ENCODE measurements at places on chromosomes 12 and 14.

- no peak for DNase-seq
Measured at GRCh38 chr14:30753452-30753851, 120.9 kb upstream of the COCH start.

GRCh38 chr12:106049546-106049945, 89.2 kb downstream of the NUAK1 start:
- no peak for DNase-seq

DNA sequence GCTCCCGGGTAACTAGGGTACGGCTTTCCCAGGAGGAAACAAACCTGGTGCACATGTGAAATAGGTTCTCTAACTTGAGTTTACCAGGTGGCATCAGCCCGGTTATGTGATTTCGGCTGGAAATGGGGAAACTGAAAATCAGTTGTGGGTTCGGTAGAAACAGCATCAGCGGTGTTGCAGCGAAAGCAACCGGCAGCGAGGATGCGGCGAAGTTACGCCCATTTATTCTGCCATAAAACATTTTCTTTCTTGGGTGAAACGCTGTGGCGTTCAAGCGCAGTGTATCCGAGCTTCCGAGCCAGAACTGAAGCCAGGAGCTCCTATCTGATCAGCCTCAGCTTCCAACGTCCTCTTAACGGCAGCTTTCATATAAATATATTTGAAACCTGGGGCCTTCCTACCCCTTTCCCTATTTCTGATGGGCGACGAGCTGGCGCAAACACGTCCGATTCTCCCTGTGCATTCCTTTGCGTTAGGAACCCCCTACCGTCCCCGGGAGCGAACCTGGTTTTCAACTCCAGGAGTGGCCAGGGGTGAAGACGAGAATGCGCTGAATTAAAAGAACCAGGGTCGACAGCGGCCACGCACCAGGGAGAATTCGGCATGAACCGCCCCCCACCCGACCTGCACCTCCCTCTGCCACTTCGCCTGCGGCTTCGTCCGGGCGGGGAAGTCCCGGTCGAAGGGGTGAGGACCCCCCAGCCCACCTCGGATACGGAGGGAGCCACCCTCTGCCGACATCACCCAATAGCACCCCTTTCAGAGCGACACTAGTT, 1.6 kb downstream of the DPF3 start:
- DNase-seq, result peak; percentile 34

- no peak for DNase-seq
Measured at GRCh38 chr12:22366181-22366580, 31.7 kb upstream of the ST8SIA1 start.

DNA sequence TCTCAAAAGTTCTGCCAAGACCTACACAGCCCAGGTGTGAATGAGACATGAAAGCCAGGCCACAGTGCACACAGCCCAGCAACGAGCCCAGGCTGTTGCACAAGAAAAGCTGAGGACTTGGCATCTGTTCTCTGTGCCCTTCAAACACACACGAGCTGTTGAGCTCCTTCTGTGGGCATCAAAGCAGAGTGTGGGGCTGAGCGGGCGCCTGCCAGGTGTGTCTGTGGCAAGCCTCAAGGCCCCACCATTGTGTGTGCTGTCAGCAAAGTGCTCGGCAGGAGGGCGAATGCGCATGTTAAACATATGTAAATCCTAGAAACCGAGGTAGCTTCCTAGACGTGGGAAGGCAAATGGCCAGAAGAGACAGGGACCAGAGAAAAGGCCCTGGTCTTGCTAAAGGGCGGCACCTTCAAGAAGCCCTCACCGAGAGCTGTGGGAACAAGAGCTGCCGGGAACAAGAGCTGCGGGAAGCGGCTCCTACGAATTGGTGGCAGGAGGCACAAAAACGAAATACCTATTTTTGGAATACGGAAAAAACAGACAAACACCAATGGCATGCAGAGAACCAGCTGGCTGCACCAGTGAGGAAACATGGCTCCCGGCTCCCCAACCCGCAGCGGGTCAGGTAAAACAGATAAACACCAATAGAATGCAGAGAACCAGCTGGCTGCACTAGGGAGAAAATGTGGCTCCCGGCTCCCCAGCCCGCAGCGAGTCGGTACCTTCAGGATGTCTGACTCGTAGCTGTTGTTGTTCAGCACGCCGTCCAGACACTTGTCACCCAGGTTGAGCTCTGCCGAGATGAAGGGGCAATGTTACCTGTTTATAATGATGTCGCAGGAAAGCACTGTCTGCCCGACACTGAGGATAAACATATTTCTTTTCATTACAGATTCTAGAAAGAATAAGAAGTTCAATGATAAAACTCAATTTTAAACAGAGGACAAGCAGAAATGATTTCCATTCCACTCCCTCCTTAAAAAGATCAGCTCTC, 19.0 kb upstream of the GOLGA3 start:
- DNase-seq, result no peak

DNA sequence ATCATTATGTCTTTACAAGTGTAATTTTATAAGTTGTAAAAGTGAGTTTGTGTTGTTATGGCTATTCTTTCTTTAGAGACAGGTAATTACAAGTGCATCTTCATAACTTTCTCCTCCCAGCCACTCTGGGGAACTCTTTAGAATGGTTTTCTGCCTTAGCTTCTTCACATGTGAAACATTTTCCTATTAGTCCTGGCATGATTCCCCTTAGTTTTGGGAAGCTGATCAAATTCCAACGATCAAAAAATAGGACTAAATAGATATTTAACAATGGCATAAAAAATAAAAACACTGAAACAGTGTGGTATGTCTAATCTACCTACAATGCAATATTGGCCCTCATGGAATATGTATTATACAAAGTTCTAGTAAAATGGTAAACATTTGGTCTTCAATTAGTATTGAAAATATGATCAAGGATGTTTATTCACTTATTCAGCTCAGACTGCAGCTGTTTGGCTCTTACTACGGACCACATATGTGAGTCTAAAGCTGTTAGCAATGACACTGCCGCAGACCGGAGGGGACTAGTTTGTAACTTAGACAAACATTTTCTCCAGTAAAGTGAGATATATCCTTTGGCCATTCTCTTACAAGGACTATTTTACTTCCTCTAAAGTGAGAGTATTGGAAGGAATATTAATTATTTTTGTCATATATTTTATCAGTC, 890.8 kb upstream of the USP15 start:
- no peak for DNase-seq

DNA sequence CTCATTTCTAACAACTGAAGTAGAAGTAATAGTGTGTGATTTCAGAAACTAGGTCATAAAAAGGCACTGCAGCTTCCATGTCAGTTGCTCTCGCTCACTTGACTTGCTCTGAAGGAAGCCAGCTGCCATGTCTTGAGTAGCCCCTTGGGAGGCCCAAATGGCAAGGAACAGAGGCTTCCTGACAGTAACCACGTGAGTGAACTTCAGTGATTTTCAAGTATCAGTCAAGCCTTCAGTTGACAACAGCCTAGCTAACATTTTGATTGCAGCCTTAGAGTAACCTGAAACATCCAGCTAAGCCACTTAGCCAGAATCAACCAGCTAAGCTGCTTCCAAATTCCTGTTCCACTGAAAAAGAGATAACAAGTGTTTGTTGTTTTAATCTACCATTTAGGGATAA, 26.7 kb downstream of the TOGARAM1 start:
- no peak for DNase-seq

DNA sequence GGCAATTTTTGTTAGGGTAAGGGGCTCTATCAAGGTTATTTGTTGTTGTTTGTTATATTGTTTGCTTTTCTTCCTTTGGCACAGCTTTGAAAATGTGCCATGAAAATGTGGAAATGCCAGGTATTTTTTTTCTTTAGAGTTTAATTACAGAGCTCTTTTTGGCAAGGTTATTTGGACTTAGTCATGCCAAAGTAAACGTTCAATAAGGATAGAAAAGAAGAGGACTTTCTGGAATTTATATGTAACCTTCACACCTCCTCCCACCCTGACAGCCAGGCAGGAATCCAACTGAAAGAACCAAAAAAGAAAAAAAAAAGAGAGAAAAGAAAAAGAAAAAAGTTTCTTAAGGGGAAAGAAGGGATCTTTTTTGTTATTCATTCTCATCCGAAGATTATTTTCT, 217.8 kb downstream of the KITLG start:
- DNase-seq, result peak; percentile 13

DNA sequence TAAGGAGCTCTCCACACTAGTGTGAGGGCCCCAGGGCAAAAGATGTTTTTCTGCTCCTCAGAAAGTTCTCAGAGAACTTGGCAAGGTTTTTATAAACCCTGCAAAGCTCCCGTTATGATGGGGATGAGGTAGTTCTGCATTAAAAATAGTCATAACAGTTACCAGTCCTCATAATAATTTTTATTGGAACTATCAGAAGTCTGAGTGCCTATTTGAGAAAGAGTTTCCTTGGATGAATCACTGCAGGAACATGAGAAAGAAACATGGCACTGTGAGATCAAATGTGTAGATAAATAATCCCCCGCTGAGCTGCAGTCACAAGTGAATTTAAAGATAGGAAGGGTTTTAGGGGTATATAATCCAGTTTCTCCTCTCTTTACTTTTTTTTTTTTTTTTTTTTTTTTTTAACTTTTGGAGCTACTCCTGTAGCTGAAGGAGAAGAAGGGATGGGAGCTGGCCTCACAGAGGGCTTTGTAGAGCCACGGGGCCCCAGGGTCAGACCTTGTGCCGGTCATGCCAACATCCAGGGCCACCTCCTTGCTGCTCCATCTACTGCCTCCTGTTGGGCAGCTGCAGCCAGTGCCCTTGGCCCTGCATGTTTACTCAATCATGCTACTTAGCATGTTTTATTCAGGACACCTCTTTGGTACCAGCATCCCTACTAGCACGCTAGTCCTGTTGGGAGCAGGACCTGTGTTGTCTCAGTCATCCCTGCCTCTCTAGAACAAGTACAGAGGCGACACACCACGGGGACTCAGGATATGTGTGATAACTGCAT, 39.5 kb downstream of the EVL start:
- DNase-seq, result peak; percentile 91

GRCh38 chr12:114371250-114371649, 34.7 kb downstream of the TBX5 start:
- DNase-seq, result no peak

- no peak for DNase-seq
Measured at GRCh38 chr14:99672506-99673304, 11.4 kb upstream of the CYP46A1 start.

DNA sequence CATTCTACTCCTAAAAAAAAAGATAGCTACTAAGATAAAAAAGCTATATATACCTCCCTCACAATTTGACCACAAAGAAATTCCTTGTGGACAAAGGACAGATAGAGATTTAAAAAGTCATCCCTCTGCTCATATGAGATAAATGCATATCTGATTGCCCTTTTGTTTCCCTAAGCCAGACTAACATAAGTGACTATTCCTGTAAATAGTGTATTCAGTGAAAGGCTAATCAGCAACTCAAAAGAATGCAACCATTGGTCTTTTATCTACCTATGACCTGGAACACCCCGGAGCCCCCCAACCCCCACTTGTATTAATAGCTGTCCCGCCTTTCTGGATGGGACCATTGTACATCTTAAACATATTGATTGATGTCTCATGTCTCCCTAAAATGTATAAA, 6.3 kb upstream of the TMPO start:
- DNase-seq, result no peak

GRCh38 chr12:31272607-31273225, 53.2 kb downstream of the SINHCAF start:
- no peak for DNase-seq

- DNase-seq, result no peak
Measured at GRCh38 chr12:92156704-92157395, 11.2 kb upstream of the BTG1 start.

DNA sequence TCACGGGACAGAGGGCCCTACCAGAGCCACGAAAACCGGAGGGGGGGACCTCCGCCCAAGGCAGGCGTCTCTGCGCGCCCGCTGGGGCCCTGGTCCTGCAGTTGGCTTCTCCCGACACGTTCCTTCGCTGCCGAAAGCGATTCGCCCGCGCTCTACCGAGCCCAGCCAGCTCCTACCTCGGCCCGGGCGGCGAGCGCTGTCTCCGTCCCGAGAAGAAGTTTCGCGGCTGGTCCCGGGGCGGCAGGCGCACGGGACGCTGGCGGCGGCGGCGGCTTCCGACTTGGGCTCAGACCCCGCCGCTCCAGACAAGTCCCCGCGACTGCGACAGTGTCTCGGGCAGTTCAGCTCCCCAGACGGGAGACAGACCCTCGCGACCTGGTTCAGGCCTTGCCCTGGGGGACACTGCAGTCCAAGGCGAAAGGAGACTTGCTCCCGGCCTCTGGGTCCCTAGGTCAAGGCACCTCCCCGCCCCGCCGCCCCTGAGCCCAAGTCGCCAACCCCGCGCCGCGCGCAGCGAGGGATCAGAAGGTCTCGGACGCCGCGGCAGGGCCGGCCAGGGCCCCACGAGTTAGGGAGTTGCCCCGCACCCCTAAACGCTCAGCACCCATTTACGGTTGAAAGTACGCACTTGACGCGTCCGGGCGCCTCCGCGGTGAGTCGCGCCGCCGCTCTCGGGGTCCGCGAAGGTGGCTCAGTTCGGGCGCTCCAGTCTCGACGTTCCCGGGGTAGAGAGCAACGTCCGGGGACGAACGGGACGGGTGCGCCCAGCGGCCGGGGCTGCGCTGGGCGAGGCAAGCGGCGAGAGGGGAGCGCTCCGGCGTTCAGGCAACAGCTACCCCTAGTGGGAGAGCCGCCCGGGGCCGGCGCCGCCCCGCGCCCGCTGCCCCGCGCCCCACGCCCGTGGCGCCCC, 1.4 kb upstream of the DIO3 start:
- no peak for DNase-seq

DNA sequence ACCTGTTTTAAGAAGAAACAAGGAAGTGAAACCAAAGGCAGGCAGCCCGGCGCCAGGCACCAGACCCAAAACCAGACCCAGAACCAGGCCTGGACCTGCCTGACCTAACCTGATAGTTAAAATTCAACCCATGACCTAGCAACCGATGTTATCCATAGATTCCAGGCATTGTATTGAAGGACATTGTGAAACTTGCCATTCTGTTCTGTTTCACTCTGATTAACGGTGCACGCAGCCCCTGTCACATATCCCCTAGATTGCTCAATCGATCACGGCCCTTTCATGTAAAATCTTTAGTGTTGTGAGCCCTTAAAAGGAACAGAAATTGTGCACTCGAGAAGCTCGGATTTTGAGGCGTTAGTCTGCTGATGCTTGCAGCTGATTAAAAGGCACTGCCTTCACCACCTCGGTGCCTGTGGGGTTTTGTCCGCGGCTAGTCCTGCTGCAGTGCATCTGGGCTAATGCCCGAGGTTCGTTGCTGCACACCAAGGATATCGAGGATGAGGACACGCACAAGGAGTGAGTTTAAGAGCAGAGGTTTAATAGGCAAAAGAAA, 262.5 kb upstream of the TMEM132C start:
- no peak for DNase-seq

GRCh38 chr14:61661471-61662400, 33.6 kb upstream of the HIF1A start:
- DNase-seq, result peak; percentile 66

- no peak for DNase-seq
Measured at GRCh38 chr12:103833095-103833775, 7.8 kb downstream of the NT5DC3 start.

GRCh38 chr12:14156606-14157005, 175.2 kb upstream of the GRIN2B start:
- DNase-seq, result no peak
